Omental fat pad (tissue), 4 donors: ENCODE measurements at places on chromosomes 4 and X. TPM values are rescaled to one million over a fixed set of nuclear protein-coding genes. Genes with fewer than 3 reads are reported as not detected.

Gene FGF2
- total RNA-seq = 25.1 TPM

Gene FRG2
- not detected for total RNA-seq

Gene TCP11X2
- total RNA-seq = not detected

Gene TEX13D
- total RNA-seq = not detected

Gene COX18
- total RNA-seq = 18.3 TPM

Gene HDX
- 5.3 TPM for total RNA-seq
